ENCODE measurements at places on chromosomes 1 and 21.

GRCh38 chr21:39518847-39519210, 67.1 kb downstream of the SH3BGR start:
- DNase-seq = no peak

DNA sequence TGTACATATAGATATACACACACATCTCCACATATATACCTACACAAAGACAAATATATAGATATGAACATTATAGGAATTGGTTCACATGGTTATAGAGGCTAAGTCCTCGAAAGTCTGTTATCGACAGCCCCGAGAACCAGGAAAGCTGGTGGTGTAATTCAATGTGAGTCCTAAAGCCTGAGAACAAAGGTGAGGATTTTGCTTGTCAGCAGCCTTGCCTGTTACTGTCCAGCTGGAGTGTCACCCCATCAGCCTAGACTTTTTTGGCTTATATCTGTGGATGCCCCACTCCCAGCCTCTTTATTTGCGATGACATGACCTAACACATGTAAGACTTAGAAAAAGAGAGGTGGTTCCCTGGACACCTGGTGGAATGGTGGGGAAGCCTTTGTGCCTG, 97.0 kb downstream of the GIPC2 start:
- no peak for DNase-seq

- no peak for DNase-seq
Observed at GRCh38 chr1:3999941-4000735, 100.1 kb upstream of the C1orf174 start.

- no peak for DNase-seq
Observed at GRCh38 chr1:245673881-245674414, 519.2 kb downstream of the KIF26B start.

DNA sequence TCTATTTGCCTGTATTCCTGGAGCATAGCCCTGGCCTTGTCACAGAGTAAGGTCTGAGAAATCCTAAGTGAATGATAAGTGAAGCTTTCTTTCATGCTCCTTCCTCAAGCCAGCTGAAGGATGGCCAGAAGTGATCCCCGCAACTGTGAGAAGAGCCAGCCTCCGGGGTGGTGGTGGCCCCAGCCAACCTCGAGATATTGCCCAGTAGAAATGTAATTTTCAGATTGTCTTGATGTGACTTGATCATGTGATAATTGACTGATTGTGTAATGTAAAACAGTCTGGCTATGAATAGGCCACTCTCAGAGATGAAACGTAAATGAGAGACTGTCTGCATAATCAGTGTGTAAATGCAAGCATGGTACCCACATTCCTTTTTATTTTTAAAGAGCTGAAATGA, 242.4 kb upstream of the CAMK1G start:
- no peak for DNase-seq

DNA sequence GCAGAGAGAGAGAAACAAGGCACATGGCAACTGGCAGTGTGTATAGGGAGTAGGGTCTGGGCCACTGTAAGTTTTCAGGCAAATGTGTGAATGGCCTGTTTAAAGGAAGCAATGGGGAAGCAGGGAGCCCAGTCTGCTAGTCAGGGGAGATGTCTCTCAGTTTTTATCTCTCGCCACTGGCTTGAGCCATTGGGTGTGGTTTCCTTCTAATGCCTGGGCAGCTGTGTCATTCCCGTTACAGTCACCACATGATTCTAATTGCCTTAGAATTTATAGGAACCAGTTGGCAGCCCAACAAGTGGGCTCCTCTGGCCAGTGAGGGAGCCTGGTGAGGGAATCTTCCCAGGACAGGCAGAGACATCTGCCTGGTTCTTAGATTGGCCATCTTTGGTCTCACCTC, 182.4 kb downstream of the DISC1 start:
- DNase-seq = no peak

DNA sequence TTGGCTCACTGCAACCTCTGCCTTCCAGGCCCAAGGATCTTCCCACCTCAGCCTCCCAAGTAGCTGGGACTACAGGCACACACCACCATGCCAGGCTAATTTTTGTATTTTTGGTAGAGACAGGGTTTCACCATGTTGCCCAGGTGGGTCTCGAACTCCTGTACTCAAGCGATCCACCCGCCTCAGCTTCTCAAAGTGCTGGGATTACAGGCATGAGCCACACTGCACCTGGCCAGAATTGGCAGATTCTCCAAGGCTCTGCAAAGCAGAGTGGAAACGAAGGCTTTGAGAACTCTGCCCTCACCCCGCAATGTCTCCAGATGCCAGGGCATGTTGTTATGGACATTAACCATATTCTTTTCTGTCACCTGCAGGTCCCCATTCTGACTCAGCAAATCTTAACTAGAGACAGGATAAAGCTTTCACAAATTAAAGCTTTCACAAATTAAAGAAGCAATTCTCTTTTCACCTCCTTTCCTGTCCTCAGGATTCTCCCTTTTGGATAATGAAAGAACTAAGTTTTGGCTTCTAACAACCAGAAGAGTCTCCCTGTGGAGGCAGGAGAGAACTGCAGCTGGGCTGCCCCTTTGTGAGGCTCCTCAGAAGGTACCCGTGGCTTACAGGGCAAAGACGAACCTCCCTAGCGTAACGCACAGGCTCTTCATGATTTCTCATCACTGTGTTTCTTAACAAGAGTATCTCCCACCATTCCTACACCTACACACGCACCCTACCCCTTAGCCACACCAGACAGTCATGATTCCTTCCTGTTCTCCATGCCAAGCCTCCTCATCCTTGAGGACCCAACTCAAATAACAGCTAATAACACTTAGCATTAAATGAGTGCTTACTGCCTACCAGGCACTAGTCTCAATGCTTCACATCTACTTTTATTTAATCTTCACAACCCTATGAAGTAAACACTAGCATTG, 29.8 kb downstream of the GPA33 start:
- DNase-seq = peak; percentile 59
